NCI-H1694 (cell line): ENCODE measurements at places on chromosomes 1 and 21.

DNA sequence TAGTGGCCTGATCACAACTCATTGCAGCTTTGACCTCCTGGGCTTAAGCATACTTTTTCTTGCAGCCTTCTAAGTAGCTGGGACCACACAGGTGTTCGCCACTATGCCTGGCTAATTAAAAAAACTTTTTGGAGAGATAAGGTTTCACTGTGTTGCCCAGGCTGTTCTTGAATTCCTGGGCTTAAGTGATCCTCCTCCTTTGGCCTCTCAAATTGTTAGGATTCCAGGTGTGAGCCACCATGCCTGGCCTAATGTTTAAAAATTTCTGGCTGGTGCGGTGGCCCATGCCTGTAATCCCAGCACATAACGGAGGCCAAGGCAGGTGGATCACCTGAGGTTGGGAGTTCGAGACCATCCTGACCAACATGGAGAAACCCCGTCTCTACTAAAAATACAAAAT lies 24.4 kb downstream of the YTHDF2 start:
- no peak for DNase-seq

GRCh38 chr1:22398656-22399420 lies 52.8 kb upstream of the ZBTB40 start:
- no peak for DNase-seq

DNA sequence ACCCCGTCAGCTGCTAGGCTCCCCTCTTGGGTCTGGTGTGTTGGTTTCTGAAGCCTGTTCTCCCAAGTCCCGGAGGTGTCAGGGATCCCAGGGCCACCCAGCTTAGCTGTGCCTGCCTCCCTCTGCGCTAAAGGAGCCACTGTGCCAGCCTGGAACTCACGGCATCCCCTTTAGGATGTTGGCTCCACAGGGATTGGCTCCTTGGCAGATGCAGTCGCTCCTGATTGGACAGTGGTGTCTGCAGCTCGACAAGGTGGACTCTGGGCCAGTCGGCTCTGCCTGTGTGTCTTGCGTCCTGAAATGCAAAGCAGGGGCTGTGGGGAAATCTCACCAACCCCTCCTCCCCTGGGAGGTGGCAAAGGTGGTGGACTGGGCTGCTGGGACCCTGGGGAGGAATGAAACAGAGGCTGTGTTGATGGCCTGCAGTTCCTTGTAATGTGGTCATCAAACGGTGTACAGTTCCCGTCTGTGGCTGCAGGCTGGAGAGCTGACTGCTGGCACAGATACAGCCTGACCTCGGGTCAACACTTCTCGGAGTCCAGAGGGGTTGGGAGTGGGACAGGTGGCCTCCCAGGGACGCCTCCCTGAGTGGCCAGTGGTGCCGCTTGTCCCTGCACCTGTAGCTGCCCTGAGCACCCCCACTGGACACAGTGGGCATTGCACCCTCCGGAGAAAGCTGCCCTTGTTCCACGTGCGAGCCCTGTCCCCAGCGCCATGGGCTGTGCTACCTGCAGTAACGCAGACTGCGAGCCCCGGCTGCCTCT lies 11.5 kb upstream of the KCNAB2 start:
- no peak for DNase-seq

DNA sequence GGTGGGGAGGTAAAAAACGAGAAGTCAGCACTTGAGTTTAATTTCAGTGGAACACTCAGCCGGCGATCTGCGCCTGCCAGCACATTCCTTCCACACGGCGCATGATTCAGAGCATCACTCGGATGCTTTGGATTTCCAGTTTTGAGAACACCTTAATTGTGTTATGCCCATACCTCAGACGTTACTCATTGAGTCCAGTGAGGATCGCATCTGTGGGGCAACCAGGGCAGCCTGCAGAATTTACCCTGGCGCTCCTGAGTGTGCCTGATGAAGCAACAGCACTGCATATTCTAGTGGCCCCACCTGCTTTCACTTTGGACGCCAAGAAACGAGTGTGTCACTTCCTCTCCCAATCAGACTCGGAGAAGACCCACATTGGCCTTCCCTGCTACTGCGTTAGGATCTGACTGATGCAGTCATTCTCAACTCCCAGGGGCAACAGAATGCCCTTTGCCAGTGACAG lies 19.9 kb downstream of the FAM89A start:
- no peak for DNase-seq

GRCh38 chr1:156836041-156836654 lies 19.5 kb upstream of the SH2D2A start:
- no peak for DNase-seq

DNA sequence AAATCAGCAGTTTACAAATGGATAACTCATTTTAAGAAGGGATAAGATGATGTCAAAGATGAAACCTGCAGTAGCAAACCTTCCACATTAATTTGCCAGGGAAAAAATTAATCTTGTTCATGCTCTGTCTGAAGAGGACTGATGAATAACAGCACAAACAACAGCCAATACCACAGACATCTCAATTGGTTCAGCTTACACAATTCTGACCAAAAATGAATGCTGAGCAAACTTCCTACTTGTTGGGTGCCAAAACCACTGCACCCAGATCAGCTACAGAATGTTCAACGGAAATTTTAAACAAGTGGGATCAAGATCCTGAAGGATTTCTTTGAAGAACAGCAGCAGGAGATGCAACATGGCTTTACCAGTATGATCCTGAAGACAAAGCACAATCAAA lies 98.3 kb downstream of the COQ8A start:
- DNase-seq: no peak

- no peak for DNase-seq
These were observed 55.8 kb upstream of the DNAH14 start for GRCh38 chr1:224873434-224874369.

DNA sequence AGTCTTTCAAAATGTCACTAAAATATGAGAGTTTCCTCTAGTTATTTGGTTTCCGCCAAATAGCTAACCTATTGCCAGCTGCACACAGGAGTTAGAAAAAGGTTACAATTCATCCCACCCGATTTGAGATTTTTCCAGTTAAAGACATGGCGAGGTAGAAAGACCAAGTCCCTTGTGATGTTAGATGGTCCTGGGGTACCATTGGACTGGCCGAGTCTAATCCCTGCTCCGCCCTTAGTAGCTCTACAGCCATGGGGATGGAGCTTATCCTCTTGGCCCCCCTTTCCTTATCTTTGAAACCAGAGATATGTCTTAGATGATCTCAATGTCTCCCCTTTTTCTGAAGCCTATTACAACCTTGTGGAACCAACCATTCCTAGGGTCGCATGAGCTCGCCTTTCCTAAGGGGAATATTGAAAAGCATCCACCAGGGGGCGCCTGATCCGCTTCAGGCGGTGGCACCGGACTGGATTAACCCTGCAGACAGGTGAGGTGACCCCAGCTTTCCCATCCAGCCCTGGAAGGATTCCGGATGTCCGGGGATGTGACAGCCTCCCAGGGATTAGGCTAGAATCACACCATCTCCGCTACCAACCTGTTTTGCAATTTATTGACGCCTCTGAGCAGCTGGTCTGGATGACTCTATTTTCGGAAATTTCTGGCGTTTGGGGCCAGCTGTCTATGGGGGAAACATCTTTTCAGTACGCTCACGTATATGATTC lies 68.3 kb upstream of the SIM2 start:
- DNase-seq: peak; percentile 79

GRCh38 chr1:199411506-199411905 lies 616.0 kb upstream of the NR5A2 start:
- DNase-seq: no peak

- DNase-seq: peak; percentile 9
These were observed 111.5 kb downstream of the CCDC185 start for GRCh38 chr1:223504741-223505140.

DNA sequence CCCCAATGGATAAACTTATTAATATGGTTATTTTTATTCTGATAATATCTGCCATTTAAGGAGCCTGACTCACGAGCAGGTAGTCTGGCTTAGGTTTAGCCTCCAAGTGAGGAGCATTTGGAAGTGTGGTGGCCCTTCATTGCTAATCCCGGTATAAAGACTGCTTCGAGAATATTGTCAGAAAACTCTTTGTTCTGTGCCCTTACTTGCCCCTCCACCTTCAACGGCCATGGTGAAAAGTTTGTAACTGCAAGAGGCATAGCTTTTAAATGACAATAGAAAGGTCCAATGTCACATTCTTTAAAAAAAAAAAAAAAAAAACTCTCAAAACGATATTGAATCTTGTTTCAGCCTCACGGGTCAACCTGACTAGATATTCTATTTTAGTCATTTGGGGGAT lies 157.4 kb upstream of the PROX1 start:
- no peak for DNase-seq

DNA sequence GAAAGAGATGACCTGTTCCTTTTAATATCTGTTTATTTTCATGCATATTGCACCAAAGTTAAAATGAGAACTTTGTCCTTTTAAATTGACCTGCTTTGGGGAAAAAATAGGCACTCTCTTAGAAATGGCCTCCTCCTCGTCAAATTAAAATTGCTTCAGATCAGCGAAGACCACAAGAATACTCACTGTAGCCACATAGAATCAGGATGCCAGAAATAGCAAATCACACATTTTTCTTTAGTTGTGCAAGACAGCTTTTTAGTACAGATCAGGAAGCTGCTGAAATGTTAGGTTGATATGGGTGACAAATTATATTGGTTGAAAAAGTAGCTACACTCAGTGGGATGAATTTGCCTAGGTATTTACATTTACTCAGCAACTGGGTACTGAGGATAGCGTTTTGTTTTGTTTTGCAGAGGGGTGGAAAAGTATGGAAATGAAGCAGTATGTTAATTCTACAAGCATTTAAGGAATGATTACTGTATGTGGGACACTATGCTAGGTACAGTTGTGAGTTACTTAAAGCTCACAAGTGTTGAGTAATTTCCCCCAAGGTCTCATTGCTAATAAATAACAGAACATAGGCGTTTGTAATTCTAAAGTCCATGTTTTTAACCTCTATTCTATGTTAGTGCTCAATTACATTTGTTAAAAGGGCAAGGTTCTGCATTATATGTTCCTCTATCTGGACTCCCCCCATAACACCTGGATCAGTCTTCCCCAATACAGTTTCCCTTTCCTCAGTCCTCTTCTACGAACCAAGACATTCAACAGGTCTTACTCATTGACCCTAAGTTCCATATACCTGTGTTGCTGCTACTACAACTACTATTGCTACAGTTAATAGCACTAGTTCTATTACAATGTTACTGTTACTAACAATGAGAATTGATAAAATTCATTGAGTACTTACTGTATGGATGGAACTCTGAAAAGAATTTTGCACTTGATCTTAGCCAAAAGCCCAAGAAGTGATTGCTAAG lies 99.4 kb upstream of the S1PR1 start:
- no peak for DNase-seq

GRCh38 chr1:166353213-166353612 lies 186.4 kb upstream of the FAM78B start:
- no peak for DNase-seq

GRCh38 chr1:71190843-71191242 lies 110.0 kb upstream of the ZRANB2 start:
- DNase-seq: no peak

- DNase-seq: no peak
These were observed 51.9 kb upstream of the FMOD start for GRCh38 chr1:203402629-203403337.

DNA sequence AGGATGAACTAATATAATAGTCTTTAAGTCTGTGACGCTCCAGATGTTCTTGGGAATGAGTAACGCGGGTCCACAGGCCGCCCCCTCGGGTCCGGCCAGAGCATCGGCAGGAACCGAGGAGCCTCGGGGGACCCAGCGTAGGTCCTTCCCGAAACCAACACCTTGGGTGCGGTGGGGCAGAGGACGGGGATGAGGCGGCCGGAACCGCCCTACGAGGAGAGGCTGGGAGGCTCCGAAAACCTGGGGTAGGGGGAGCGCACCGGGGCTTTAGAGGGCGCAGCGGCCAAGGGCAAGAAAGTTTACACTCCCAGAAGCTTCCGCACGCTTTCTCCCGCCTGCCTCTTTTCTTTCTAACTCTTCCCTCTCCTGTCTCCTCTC lies 7.1 kb downstream of the DMRTA2 start:
- DNase-seq: no peak

- DNase-seq: no peak
These were observed 79.0 kb downstream of the MRPL37 start for GRCh38 chr1:54278941-54279422.

- DNase-seq: no peak
These were observed 29.7 kb downstream of the TRIM11 start for GRCh38 chr1:228376651-228377631.

GRCh38 chr1:66575739-66576138 lies 41.8 kb downstream of the SGIP1 start:
- no peak for DNase-seq

GRCh38 chr1:157992031-157992832 lies 1.2 kb upstream of the KIRREL1 start:
- DNase-seq: peak; percentile 69

- DNase-seq: no peak
These were observed 61.7 kb downstream of the KCNT2 start for GRCh38 chr1:196546272-196547111.

DNA sequence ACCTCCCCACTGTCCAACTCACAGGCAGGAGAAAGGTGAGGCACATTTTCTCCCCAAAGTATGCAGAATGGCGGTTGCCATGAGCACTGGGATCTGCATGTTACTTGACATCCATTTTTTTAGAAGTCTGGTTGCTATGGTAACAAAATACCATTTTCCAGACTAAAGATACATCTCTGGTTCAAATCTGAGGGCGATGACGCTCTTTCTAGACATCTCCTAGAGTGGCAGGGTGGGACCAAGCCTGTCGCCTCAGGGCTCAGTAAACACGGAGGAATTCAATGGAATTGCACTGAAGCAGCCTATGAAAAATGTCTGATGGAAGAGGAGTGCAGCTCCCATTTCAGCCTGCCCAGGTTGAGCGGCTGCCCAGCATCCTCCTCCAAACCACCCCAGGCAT lies 21.5 kb upstream of the FAM43B start:
- DNase-seq: no peak

DNA sequence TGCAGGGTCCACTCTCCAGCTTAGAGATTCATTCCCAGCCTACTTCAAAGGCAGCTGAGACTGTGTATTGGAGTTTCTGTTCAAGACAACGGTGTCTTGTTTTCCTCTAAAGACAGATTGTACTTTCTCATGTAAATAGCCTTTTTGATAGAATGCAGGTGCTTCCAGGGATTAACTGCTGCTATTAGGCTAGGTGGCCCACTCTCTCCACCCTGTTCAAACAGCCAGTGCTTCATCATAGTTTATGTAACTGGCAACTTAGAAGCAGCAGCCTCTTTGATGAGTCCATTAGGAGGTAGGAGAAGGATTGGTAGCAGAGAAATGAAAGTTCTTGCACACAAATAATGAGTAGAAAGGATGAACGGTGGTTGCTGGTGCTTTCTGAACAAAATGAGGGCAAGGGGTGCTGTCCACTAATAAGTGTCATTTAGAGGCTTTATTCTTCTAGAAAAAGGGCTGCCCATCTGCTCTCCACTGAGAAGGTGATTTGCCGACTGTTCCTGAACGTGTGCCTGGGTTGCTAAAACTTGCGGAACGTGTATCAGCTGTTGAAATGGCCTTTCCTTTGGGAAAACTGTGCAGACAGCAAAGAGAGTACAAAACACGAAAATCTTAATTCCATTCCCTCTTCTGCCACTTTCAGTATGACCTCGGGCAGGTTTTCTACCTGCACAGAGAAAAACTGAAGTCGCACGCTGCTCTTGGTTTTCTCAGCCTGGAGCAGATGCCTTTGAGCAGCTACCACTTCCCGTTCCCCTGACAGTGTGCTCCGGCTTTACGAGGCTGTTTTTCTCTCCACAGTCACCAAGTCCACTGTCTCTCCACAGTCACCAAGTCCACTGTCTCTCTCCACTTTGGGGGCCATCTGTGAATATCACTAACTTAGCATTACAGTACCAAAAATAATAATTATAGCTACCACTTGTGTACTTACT lies 228.9 kb downstream of the KIF26B start:
- no peak for DNase-seq
